Large intestine (tissue), 12 donors: ENCODE measurements at places on chromosomes 5 and 9. TPM values are rescaled to one million over a fixed set of nuclear protein-coding genes. Genes with fewer than 3 reads are reported as not detected.

Gene RASGRF2
- polyA plus RNA-seq = 3.1 TPM

Gene SUSD3
- 7.6 TPM for polyA plus RNA-seq

Gene OR1J2
- polyA plus RNA-seq = not detected

Gene LMX1B
- polyA plus RNA-seq = 0.96 TPM

Gene SLCO4C1
- polyA plus RNA-seq = 24.9 TPM

Gene CDKN2B
- polyA plus RNA-seq = 21.7 TPM

Gene FAXDC2
- polyA plus RNA-seq = 33.0 TPM

Gene KCNIP1
- 2.8 TPM for polyA plus RNA-seq

Gene TMC1
- 0.16 TPM for polyA plus RNA-seq

Gene KLF9
- polyA plus RNA-seq = 2.6 TPM

Gene MCC
- 5.2 TPM for polyA plus RNA-seq
